ENCODE measurements at places on chromosomes 3 and 15. TPM values are rescaled to one million over a fixed set of nuclear protein-coding genes. Genes with fewer than 3 reads are reported as not detected.
A peak's percentile ranks its signal among the peaks of the same experiment; 100 is the strongest.

DNA sequence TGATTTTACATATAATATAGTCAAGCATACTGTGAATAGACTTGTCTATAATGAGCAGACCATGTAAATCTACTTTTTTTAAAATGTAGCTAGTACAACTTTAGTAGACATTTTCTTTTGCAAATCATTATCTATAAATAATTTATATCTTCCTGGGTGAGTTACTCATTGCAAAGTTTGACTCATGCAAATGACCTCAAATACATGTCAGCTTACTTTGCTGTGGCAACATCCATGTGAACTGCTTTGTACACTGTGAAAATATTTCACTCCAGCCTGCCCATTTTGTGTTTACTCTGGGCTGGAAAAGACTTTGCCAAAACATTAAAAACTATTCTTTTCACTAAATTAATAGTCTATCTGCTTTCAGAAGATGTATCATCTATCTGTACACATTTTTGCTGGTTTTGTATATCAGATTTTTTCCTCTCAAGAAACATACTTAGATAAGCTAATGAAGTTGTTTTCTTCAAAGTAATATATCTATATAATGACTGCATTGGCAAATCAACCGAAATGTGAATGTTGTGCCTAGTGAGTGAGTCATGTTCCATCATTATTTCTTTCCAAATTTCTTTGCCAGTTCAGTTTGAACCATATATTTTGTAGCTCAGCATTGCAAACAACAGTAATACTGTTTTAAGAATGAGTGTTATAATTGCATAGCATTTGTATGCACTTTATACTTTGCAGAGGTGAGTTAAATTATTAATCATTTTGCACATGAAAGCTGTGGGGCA, 26.5 kb downstream of the IGSF10 start:
- H3K36me3 ChIP-seq, result no peaks in the 10 kb centered on the region
- peaks cover 70% of the 10 kb centered on the region for H3K4me1 ChIP-seq
- no peaks in the 10 kb centered on the region for H3K27me3 ChIP-seq
- peak overlapping the region; percentile 87 for H3K27ac ChIP-seq
- peak; percentile 95 for DNase-seq
- H3K4me3 ChIP-seq, result peak overlapping the region; percentile 53

GRCh38 chr15:25862472-25863110, 536 bp downstream of the ATP10A start:
- H3K4me1 ChIP-seq, result peaks cover 61% of the 10 kb centered on the region
- peaks cover 1% of the 10 kb centered on the region for H3K27me3 ChIP-seq
- DNase-seq, result no peak
- H3K4me3 ChIP-seq, result peak overlapping the region; percentile 94
- peaks cover 33% of the 10 kb centered on the region for H3K36me3 ChIP-seq

DNA sequence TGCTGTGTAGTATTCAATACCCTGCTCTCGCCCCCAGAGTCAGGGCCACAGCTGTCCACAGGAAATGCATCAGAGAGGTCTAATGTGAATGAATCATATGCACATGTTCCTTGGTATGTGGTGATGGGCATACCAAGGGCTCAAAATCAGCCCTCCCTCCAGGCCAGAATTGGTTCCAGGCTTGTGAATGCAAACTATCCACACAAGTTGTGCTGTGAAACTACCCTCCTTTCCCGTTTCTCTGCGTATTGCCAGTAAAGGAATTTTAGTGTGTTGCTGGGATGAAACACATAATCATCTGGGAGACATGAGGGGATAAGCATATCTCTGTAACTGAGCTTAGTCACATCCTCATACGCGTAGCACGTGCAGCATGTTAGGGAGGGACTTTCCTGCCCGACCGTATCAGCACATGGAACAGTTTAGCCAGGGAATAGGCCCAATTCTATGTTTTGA, 9.2 kb upstream of the MME start:
- H3K27me3 ChIP-seq, result no peaks in the 10 kb centered on the region
- H3K27ac ChIP-seq, result peak overlapping the region; percentile 96
- H3K4me1 ChIP-seq, result peaks cover 57% of the 10 kb centered on the region
- peaks cover 14% of the 10 kb centered on the region for H3K36me3 ChIP-seq
- peak; percentile 92 for DNase-seq
- H3K4me3 ChIP-seq, result peak overlapping the region; percentile 62

DNA sequence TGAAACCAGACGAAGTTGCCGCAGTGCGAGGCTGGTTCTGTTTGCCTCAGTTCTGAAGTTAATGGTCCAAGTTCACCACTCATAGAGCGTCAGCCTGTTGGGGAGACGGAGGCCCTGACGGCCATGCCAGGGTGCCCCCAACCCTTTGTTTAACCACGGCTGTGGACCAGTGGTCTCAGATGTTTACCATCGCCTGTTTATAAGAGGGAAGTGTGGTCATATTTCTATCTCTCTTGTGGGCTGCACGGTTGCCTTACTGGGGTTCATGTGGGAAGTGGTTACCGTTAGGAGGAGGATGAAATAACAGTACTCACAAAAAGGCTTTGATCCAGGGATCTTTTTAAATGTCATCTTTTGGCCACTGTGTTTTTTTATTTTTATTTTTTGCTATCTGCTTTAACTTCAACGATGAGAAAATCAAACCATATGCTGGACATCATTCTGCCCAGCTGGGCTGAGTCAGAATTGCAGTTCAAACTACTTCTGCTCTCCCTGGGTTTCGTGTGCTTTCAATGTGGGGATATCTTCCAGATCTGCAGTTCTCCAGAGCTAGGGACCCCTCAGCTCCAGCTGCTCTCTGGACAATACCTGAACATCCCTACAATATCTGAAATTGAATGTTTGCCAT, 17.8 kb downstream of the SMAD3 start:
- peaks cover 99% of the 10 kb centered on the region for H3K4me1 ChIP-seq
- peaks cover 78% of the 10 kb centered on the region for H3K36me3 ChIP-seq
- peaks cover 2% of the 10 kb centered on the region for H3K27me3 ChIP-seq
- no peak for DNase-seq

- peaks cover 6% of the 10 kb centered on the region for H3K36me3 ChIP-seq
- H3K27ac ChIP-seq, result no peak overlapping the region
- H3K4me3 ChIP-seq, result no peak overlapping the region
- H3K4me1 ChIP-seq, result peaks cover 29% of the 10 kb centered on the region
- H3K27me3 ChIP-seq, result peaks cover 1% of the 10 kb centered on the region
Observed at GRCh38 chr3:52234516-52235447, 4.2 kb downstream of the TWF2 start.

DNA sequence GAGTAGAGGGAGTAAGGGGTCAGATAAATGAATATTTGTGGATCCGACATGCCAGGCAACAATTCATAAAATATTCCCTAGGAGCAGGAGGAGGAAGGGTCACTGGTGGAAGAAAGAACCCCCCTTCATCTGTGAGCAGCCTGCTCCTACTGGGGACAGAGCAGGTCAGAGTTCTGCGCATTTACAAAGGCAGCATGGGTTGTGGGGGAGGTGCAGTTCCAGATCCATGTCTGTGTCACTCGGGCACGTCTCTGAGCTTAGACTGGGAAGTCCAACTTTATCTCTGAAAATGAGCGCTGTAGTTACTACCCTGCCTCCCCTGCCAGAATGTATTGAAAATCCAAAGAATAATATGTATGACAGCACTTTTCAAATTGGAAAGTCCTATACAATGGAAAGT, 115.2 kb downstream of the GABRG3 start:
- DNase-seq, result no peak
- peaks cover 1% of the 10 kb centered on the region for H3K27me3 ChIP-seq
- H3K36me3 ChIP-seq, result no peaks in the 10 kb centered on the region
- no peak overlapping the region for H3K27ac ChIP-seq
- no peaks in the 10 kb centered on the region for H3K4me1 ChIP-seq

DNA sequence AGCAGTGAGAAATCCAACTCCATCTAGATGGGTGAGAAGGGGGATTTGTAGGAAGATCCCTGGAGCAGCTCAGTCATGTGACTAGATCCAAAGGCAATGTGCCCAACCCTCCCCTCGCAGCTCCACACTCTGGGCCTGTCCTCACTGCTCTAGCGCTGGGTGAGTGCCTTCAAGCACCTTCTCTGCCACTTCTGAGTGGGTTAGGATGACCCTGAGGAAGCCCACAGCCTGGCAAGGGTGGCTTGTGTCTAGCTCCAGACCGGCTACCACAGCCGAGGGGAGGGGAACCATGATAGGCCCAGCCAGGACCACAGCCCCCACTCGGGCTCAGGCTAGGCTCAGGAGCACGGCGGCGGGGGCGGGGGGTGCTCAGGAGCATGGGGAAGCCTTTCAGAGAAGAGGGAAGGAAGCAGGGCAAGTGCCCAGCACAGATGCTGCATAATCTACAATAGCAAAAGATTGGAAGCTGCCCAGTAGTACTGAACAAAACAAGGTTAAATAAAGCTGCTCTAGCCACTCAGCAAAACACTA, 1.7 kb downstream of the SPATA12 start:
- no peak for DNase-seq
- H3K4me3 ChIP-seq, result no peak overlapping the region
- H3K27ac ChIP-seq, result no peak overlapping the region
- H3K36me3 ChIP-seq, result no peaks in the 10 kb centered on the region
- H3K4me1 ChIP-seq, result peaks cover 9% of the 10 kb centered on the region

DNA sequence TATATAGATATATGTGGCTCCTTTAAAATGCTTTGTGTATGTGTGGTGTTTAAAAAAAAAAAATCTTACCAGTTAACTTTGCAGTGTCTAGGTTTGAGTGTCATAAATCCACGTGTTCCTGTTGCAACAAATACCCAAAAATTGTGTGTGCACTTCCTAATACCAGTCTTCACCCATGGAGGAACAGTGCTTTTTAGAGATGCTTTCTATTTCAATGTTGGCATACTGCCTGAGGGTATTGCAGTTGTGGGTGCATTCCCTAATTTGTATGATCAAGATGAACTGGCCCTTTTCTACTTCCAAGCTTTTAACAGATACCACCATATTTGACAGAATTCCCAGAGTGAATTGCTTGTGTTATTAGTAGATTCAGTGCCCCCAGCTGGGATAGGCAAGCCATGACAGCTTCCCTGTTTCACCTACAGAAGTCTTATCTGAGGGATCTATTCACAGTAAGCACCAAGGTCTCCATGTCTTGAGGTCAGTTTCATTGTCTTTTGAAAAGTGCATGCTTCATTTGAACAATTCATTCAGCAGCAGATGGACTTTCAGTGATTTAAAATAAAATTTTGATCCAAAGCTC, 68.9 kb upstream of the GOLGA6B start:
- DNase-seq, result peak; percentile 15
- peaks cover 3% of the 10 kb centered on the region for H3K27me3 ChIP-seq
- H3K4me3 ChIP-seq, result no peak overlapping the region
- peaks cover 33% of the 10 kb centered on the region for H3K4me1 ChIP-seq
- peaks cover 28% of the 10 kb centered on the region for H3K36me3 ChIP-seq

DNA sequence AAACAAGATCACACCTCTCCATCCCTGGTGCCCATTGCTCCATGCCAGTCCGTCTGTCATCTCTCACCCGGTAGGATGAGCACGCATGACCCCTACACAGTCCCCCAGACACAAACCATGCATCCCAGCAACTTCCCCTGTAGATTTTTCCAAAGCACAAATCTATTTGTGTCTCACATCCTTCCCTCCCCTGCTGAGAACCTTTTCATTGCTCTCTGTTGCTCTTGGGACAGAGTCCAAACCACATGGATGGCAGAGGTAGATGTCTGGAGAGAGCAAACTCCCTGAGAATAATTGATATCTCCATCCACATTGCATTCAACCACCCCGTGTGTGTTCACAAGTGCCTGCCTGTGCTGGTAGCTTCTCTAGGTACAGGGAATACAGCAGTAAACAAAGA, 29.9 kb upstream of the LRTM1 start:
- no peak for DNase-seq
- no peak overlapping the region for H3K4me3 ChIP-seq
- no peak overlapping the region for H3K27ac ChIP-seq
- H3K27me3 ChIP-seq, result peaks cover 2% of the 10 kb centered on the region
- H3K4me1 ChIP-seq, result peaks cover 67% of the 10 kb centered on the region
- H3K36me3 ChIP-seq, result no peaks in the 10 kb centered on the region

DNA sequence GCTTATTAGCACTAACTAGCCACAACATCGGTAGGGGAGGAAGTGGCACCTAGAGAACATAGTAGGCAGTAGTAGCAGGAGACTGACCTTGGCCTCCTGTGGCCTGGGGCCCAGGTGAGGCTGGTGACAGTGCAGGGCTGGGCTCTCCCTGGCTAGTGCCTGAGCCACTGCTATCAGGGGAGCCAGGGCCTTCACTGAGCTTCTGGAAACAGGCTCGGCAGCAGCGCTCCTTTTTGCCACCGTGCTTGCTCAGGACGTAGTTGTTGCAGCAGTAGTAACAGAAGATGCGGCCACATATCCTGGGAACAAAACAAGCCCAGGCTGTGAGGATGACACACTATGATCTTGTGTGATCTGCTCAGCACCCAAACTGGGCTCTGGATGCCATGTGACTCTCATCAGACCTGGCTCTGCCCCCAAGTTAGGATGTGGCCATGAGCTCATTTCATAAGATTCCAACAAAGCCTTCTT, 15.1 kb downstream of the CXCR6 start:
- H3K4me3 ChIP-seq, result no peak overlapping the region
- H3K27me3 ChIP-seq, result no peaks in the 10 kb centered on the region
- H3K27ac ChIP-seq, result peak overlapping the region; percentile 69
- peak; percentile 69 for DNase-seq
- H3K4me1 ChIP-seq, result peaks cover 12% of the 10 kb centered on the region
- H3K36me3 ChIP-seq, result peaks cover 67% of the 10 kb centered on the region

GRCh38 chr15:62122249-62122648, 42.8 kb downstream of the C2CD4B start:
- DNase-seq, result no peak
- peaks cover 30% of the 10 kb centered on the region for H3K4me1 ChIP-seq
- no peak overlapping the region for H3K4me3 ChIP-seq

DNA sequence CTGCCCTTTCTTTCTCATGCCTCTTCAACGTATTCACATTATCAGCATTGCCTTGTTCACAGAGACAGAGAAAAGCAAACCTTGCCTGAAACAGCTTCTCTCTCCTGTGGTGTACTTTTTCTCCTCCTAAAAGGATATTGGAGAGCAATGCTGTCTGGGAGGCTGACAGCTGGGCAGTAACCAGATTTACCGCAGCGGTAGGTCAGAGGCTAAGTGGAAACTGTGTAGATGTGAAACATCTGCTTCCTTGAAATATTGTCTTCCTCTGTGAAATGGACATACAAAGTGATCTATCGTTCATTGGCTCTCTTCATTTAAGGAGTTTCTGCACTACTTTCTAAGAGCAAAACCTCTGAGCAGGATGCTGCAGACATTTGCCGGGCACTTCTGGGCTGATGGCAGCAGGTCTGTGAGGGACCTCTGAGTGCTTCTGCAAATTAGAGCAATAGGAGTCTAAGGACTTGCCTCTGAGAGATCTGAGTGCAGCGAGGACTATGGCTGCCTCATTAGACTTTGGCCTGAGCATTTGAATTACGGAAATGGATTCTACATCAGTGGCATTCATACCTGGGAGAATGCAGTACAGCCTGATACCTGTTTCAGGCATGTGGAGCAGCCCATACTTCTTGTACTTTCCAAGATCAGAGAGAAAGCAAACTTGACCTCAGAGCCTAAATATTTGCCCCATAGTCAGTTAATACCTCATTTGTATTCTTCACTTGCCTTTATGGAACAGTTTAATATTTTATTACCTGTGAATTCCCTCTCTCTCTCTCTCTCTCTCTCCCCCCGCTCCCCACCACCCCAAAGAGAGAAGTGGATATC, 260.5 kb upstream of the TPRG1 start:
- no peak overlapping the region for H3K27ac ChIP-seq
- H3K36me3 ChIP-seq, result 0 out of 2 replicates have a peak, but pooled peaks cover 5% of the 10 kb centered on the region
- no peak overlapping the region for H3K4me3 ChIP-seq
- no peaks in the 10 kb centered on the region for H3K27me3 ChIP-seq
- H3K4me1 ChIP-seq, result peaks cover 30% of the 10 kb centered on the region

GRCh38 chr3:73324203-73325155, 263.0 kb downstream of the EBLN2 start:
- H3K27ac ChIP-seq, result no peak overlapping the region
- no peak for DNase-seq

The FAM227B gene
- total RNA-seq, result 6.7 TPM

The SHF gene
- 3.4 TPM for total RNA-seq

The SEMA5B gene
- not detected for total RNA-seq

The FGF7 gene
- 12.3 TPM for total RNA-seq

The SAMMSON gene
- not detected for total RNA-seq

The WDR93 gene
- total RNA-seq, result 0.21 TPM

The SNX22 gene
- total RNA-seq, result not detected

Measured in HFFc6 (cell line).